Activated CD4-positive, alpha-beta T cell treated with anti-CD3 and anti-CD28 coated beads, Interleukin-2, amount 10 ng/mL, durations not matched to agents 24 days and 14 days (primary cell): ENCODE measurements at places on chromosomes 7 and 10.

DNA sequence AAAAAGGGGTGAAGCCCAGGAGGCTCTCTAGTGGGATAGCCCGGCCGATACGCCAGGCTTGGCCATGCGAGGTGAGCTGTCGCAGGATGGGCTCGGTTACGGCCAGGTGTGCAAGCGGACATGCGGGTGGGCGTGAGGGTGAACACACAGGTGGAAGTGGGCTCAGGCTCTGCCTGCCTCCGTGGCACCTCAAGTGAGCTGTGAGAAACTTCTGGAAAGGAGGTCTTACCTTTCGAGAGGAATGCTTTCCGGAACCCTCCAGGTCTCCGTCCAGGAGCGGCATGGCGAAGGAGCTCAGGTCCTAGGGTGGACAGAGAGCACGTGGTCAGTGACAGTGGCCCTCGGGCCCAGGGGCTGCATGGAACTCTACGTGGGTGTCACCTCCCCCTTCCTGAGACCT, 90.7 kb downstream of the PRKAG2 start:
- DNase-seq = no peak

DNA sequence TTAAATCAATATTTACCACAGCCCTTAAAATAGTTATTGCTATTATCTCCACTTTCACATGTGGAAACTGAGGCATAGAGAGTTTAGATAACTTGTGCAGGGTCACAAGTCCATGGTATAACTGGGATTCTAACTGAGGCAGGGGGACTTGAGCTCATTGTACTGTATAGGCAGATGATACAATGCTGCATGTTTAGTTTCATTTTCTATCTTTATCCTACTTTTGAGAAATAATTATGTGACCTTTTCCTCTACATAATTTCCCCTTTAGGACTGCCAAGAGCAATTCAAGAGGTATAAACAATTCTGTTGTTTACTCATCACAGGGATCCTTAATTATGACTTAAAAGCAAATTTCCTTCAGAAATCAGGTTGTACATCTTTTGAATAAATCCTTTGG, 193.1 kb downstream of the SUGCT start:
- DNase-seq = no peak

GRCh38 chr7:136877990-136878389, 9.5 kb downstream of the CHRM2 start:
- no peak for DNase-seq

- no peak for DNase-seq
Observed at GRCh38 chr10:130025811-130026485, 61.9 kb upstream of the EBF3 start.

- DNase-seq = no peak
Observed at GRCh38 chr7:142298627-142299026, 40.8 kb upstream of the PRSS58 start.
